ENCODE measurements at places on chromosomes 13 and 19.

DNA sequence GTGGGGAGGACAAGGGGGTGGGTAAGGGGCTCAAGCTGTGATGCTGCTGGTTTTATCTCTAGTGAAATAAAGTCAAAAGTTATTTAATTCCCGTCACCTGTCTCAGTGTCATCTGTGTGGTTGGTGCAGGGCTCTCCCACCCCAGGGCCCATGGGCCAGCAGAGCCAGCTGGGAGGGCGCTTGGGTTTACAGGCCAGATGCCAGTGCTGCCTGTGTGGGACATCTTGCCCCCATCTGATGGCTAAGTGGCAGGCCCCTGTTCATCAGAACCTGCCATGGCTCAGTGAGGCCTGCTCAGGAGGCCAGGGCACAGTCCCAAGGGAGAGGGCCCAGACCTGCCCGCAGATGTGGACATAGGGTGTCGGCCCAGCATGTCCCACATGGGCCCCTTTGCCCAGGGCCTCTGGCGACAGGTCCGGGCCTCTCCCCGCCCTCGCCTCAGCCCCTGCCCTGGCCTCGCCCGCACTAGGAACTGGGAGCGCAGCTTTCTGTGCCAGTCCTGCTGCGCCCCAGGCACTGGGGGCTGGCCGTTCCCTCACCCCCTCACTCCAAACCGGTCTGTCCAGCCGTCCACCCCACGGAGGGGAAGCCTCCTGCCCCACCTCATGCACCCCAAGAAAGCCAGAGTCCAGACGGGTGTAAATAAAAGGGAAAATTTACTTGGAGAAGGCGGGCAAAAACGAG is 5.3 kb downstream of the ZNF296 start:
- no peak for DNase-seq

DNA sequence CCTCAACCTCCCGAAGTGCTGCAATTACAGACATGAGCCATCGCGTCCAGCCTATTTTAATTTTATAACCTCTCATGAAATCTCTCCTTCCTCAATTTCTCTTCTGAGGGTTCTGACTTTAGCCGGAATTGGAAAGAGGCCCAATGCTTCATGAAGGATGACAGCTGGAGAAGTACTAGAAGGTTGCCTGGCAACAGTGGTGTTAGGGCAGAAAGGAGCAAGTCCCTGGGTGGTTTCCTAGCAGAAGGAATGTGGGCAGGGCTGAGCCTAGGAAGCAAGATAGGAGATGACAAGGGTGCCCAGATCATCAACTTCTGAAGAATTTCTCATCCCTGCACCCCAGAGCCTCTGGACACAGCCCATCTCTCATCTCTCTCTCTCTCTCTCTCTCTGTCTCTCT is 25.8 kb downstream of the CACNG6 start:
- no peak for DNase-seq

GRCh38 chr13:82636119-82636518 is 1246.2 kb downstream of the SLITRK1 start:
- DNase-seq, result no peak

- no peak for DNase-seq
These were observed 240.9 kb upstream of the SERP2 start for GRCh38 chr13:44132710-44133109.

- DNase-seq, result no peak
These were observed 485.8 kb downstream of the ZNF536 start for GRCh38 chr19:30857966-30858490.

GRCh38 chr19:34041925-34042521 is 130.3 kb upstream of the LSM14A start:
- DNase-seq, result peak; percentile 79

DNA sequence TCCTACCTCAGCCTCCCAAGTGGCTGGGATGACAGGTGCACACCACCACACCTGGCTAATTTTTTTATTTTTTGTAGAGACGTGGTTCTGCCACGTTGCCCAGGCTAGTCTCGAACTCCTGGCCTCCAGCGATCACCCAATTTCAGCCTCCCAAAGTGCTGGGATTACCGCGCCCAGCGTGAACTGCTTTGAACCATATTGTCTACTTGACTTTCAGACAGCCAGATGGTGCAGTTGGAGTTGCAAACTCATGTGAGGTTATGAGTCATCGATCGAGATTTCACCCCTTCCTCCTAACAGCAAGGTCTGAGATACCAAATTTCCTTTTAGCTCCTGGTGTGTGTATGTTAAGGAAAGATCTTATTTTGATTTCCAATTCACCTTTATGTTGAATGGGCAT is 2.7 kb downstream of the SLC27A1 start:
- no peak for DNase-seq

DNA sequence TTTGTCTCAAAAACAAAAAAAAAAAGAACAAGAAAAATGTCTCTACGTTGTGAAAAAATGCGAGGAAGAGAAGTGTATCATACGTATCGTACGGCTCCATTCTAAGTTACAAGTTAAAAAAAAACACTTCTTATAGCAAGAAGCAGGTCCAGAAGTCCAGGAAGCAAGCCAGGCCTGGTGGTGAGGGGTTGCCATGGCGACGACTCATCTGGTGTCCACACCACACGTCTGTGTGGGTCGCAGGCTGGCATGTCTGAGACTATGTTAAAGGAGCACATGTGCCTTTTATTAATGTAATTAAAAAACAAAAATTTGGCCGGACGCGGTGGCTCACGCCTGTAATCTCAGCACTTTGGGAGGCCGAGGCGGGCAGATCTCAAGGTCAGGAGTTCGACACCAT is 5.9 kb downstream of the MED16 start:
- DNase-seq, result no peak

- DNase-seq, result no peak
These were observed 46.9 kb upstream of the UBE2L5 start for GRCh38 chr13:30375265-30375835.

DNA sequence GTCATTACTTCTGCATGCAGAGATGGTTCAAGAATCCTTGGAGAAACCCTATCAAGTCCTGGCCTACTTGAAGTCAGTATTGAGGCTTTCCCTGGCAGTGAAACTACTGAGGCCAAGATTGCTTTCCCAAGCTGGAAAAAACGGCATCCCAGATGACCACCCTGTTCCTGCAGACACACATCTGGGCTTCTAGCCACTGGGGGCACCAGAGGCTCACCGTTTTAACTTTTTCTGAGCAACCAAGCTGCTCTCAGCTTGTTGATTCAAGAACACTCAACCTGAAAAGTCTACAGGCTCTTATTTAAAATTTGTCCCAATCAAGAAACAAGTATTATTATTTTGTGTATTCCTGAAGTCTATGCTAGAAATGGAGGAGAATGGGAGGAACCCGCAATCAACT is 66.6 kb downstream of the SPRYD7 start:
- no peak for DNase-seq

- DNase-seq, result no peak
These were observed 862.1 kb upstream of the MIR17HG start for GRCh38 chr13:90485436-90485835.

DNA sequence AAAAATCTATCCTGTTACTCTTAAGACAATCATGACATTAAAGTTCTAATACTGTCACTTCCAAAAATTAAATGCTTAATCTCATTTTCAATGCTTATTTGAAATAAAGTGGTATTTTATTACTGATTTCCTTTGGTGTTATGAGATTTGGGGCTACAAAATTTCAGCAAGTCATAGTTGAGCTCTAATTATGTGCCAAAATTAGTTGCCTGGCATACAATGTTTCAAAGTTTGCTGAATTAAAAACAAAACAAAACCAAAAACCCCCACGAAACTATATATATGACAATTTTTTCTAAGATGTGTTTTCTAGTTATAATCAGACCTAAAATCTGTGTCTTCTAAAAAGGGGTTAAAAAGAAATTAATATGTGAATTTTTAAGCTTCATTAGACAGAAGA is 62.2 kb downstream of the KCNRG start:
- no peak for DNase-seq

GRCh38 chr19:11480715-11481533 is at the start of gene ELAVL3:
TSS of gene ELAVL3 (minus strand) at chr19:11481046. CDS start at chr19:11480608, 438 bp downstream.
- DNase-seq, result no peak

DNA sequence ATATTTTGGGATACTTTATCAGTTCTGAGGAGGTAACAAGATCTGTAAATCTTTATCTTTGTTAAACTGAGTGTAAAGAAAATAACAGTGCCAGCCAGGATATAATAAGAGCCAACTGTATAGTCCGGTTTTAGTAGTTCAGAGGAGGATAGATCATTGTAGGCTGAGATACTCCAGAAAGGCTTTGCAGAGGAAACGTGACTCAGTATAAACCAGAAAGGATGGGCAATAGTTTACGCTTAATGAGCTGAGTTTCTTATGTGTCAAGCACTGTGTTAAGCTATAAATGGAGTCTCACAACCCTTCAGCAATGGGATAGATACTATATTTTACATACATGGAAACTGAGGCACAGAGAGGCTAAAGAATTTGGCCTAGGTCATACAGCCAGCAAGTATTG is 3.8 kb downstream of the RFXAP start:
- no peak for DNase-seq

DNA sequence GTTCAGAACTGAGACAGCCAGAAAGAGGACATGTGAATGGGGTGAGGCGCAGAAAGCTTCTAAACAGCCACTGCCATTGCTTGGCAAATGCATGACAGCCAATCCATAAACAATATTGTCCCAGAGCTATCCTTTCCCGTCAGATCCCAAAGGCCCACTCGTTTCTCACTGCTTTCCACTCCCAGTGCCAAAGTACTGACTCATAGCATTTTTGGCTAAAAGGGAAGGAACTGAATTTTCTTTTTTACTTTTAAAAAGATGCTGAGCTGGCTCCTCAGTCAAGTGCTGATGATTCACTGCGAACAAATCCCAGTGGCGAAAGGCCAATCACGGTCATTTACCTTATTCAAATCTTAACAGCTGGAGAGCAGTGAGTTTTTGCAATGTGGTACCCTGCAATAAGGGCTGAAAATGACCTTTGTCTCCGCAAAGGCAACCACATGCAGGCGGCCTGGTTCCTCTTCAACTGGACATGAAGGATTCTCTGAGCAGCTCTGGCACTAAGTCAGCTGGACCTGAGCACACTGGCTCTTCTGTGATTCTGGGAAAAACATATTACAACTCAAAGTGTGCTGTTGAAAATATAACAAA is 151.7 kb downstream of the DCLK1 start:
- peak; percentile 73 for DNase-seq

GRCh38 chr19:55599842-55600661 is at the start of gene ZNF524:
TSS of gene ZNF524 (plus strand) at chr19:55600288. CDS start at chr19:55602113, 1,825 bp downstream.
- peak; percentile 87 for DNase-seq

DNA sequence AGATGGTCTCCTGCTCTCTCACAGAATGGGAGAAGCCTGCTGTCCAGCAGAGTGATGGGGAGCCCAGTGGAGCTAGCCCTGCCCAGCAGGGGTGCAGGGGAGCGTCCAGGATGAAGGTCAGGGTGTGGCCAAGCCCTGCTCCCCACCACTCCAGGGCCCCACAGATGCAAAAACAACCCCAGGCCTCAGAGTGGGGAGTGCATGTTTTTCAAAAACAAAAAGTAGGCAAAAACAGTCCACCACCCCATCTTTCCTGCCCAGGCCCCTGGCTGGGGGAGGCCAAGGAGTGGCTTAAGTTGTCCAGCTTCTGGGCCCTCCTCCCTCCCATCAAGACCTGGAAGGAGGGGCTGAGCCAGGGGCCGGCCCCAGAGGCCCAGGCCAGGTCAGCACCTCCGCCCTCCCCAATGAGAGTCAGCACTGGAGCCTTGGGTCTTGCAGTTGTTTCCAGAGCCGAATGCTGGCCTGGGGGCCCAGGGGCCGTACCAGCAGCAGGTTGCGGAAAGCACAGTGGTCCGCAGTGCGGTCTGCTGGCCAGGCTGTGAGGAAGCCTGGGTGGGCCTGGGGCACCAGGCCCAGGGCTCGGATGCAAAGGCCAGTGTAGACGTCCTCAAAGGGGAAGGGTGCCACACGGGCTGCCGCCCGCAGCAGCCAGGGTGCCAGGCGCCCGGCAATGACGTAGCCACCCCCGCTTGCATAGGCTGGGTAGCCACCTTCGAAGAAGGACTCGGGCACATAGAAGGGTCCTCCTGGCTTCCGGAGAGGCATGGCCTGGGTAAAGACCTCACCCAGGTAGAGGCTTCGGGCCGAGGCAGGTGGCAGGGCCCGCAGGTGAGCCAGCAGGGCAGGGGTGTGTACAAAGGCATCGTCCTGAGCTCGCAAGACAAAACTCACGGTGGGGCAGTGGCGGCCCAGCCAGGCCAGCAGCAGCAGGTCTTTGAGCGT is 1.7 kb downstream of the B3GNT8 start:
- DNase-seq, result no peak

DNA sequence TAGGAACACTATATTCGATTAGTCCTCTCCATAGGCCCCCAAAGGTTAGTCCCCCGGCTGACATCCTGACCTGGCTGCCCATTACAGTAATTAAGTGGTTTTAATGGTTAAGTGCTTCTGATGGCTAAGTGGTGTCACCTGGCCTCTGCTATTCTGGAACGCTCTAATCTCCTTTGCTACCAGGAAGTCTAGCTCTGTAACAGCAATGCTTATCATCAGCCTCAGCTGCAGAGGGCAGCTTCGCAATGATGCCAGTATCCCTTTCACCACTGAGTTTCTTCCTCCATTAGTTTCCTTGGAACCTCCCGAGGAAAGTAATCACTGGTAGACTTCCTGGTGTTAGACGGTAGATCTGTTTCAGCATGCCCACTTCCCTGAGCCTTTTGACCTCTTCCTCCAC is 8.6 kb upstream of the RNF6 start:
- DNase-seq, result no peak

DNA sequence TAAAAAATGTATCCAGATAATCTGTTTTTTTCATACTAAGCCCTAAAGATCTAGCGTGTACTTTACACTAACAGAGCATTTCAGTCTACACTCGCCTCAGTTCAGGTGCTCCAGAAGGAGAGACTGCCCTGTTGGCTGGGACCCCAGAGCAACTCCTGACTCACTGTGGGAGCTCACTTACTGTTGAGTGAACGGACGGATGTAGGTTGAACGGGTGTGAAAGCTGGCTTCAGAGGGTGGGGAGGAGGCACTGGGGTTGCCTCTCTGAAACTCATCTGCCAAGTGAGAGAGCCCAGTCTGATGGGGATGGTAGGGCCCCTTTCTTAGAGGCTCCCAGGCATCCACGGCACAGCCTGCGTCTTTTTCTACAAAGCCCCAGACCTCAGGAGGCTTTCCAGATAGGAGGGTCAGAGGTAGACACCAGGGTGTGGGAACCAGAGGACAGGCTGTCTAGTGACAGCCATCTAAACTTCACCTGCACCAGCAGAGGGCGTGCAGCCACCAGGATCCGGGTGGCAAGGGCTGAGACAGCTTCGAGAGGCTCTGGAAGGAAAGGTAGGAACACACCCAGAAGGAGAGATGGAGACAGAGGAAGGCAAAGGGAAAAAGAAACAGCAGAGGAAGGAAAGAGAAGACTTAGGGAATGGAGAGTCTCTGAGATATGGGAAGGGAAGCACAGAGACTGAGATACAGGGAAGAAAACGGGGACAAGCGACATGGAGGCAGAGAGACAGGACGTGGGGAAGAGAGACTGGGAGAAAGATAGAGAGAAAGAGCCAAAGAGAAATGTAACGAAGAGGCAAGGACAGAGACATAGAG is 3.7 kb downstream of the KASH5 start:
- peak; percentile 74 for DNase-seq

- DNase-seq, result no peak
These were observed 187.6 kb downstream of the TUBA3C start for GRCh38 chr13:18993884-18994660.

- DNase-seq, result no peak
These were observed 159.7 kb upstream of the FREM2 start for GRCh38 chr13:38527140-38527539.
